Lung microvascular endothelial cell (primary cell): ENCODE measurements at places on chromosomes 13 and 19. TPM values are rescaled to one million over a fixed set of nuclear protein-coding genes. Genes with fewer than 3 reads are reported as not detected.

The ZNF415 gene
- 1.3 and 2.0 TPM in 2 replicates for total RNA-seq

The PEAK3 gene
- under 0.01 and 0.20 TPM in 2 replicates for total RNA-seq

- DNase-seq, result no peak
These were observed 28.0 kb upstream of the ZNF835 start for GRCh38 chr19:56699552-56699951.

GRCh38 chr19:496986-497385 is 700 bp downstream of the MADCAM1 start:
- DNase-seq, result no peak

DNA sequence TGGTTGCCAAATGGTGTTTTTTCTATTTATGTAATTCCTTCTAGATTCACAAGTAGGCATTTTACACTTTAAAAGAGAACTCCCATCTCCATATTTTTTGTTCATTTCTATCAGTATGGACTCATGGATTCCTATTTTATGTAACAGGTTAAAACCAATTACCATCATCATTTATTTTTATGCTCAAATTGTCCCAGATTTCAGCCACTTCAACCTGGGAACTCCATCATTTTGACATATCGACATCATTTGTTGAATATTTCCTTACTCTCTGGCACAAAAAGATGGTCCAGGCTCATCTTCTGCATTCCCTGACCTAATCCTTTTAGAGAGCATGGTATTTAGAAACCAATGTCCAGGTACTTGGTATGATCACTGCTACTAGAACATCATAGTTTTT is 79.9 kb downstream of the VWA8 start:
- DNase-seq, result no peak

The PCDH20 gene
- total RNA-seq, result not detected in 2 replicates

DNA sequence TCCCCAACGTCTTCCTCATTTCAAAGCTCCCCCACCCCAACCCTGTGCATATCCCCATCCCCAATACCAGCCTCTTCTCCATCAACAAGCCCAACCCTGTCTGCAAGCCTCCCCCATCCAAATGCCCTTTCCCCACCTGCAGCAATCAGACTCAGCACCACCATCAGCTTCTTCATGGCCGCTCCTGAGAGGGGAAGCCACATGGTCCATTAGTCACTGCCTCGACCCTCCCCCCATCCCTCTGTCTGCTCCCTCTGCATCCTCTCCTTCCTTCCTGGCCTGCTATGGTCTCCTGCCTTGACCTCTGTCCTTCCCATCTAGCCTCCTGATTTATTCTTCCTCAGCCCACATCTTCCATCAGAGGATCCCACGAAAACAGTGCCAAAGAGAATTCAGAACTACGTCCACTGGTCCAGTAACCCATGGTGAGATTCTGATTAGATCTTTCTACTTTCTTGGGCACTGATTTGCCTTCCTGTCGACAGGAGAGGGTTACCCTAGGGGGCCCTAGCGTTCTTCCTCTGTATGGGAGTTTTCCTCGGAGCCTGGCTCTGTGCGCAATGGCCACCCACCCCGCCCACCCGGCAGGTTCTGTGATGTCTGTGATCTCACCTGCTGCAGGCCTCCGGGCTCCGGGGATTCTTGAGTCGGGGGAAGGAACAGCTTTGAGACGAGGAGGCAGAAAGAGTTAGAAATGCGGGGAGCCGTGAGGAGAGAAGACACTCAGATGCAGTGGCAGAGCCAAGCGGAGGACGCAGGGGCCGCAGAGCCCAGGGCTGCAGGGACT is 1.3 kb downstream of the KLK6 start:
- no peak for DNase-seq

DNA sequence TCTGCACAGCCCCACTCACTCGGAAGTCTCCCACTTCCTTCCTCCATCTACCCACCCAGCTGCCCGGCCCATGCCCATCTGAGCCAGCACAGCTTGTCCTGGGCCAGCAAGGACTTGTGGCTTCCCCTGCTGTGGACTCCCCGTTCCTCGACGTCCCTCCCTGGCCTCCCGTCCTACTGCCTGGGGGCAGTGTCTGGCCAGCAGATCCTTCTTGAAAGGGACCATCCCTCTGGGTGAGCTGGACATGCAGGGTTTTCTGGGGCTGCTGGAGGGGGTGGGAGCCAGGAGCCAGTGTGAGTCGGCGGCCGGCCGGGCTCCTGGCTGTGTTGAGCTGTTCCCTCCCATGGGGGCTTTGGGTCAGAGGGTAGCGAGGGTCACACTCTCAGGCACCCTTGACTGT is 26.7 kb downstream of the CRTC1 start:
- no peak for DNase-seq

- no peak for DNase-seq
These were observed 4.2 kb upstream of the ICAM1 start for GRCh38 chr19:10266706-10267105.

DNA sequence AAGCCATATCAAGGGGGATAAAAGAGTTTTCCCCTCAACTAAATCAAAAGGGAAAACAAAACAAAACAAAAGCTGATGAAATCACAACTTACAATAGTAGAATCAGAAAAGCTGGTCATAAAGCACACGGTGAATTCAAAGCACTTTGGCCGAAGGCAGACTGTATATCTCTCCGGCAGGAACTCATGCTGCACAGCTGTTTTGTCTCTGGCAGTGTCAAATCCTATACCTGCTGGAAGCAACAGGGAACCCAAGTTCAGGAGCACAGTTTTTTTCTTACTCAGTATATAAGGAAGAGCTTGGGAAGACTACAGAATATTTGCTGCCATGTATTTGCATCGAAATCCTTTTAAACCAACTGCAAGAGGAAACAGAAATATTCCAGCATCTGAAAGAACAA is 213.7 kb downstream of the RFC3 start:
- no peak for DNase-seq

DNA sequence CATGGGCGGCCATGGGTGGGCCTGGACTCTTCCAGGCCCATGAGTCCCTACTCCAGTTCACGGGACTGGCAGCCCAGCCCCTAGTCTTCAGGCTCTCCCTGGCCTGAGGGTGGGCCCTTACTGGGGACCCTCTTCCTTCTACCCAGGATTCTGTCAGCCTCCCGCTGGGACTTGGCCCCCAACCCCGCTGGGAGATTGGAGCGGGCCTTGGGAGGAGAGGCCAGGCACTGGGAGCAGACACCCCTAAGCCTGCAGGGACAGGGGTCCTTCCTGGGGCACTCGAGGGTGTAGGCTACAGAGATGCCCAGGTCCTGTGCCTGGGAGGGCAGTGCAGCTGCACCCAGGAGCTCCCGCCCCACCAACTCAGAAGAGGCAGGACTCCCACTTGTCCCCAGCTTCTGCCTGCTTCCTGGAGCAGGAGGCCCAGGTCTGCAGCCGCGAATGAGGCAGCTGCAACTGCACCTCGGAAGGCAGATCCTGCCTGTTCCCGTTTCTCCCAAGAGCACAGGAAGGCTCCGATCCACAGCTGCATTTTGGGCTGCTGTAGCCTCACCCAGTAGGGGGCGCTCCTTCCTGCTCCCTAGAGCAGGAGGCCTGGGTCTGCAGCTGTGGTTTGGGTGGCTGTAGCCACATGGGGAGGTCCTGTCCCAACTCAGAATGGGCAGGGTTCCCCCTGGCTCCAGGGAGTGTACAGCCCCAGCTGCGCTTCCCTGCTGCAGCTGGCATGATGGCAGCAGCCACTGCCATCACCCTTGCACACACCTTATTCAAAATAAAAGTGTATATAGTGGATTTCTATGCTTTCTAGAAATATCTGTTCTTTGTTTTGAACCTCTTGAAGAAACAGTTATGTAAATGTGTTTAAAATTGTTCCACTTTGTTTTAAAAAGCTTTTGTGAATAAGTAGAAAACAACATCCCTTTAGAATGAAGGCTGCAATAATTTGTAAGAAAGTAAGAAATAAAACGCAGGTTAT is 46.8 kb downstream of the TEX26 start:
- peak; percentile 53 for DNase-seq

The ENOX1 gene
- total RNA-seq, result under 0.01 and 1.7 TPM in 2 replicates

The RINL gene
- total RNA-seq, result 6.1 and 11.7 TPM in 2 replicates

The EFNA2 gene
- total RNA-seq, result under 0.01 TPM in 1 of 2 replicates, not detected in the other

- no peak for DNase-seq
These were observed 985 bp upstream of the KCNK6 start for GRCh38 chr19:38318660-38319059.

DNA sequence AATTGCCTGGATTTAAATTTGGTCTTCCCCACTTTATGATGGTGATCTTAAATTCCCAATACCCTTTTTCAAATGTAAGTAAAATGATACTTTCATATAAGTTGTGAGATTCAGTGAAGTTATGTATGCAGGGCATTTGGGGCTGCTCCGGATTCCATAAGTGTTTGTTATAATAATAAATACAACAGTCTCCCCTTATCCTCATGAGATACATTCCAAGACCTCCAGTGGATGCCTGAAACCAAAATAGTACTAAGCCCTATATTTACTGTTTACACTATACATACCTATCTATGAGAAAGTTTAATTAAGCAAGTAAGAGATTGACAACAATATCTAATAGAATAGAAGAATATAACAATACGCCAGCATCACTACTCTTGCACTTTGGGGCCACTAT is 2237.8 kb downstream of the PCDH9 start:
- DNase-seq, result no peak

DNA sequence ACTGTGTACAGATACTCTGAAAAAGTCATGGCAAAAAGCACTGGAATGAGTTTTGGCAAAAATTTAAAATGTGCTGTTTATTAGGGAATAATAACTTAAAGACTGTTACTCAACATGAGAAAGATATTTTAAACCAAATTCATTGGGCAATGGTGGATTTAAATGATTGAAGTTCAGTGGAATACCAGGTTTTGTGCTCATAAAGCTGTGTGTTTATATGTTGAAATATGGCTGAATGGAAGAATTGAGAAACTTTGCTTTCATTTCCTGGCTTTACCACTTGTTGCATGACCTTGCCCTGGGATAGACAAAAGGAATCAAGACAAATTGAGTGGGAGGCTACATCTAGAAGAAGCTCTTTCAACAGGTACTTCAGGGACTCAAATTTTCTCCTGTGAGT is 246.4 kb downstream of the GPC5 start:
- DNase-seq, result no peak

The ZNF675 gene
- total RNA-seq, result 4.8 and 9.5 TPM in 2 replicates

GRCh38 chr19:18464646-18465045 is 26.7 kb upstream of the ISYNA1 start:
- peak; percentile 91 for DNase-seq

The TMEM59L gene
- not detected in 2 replicates for total RNA-seq

DNA sequence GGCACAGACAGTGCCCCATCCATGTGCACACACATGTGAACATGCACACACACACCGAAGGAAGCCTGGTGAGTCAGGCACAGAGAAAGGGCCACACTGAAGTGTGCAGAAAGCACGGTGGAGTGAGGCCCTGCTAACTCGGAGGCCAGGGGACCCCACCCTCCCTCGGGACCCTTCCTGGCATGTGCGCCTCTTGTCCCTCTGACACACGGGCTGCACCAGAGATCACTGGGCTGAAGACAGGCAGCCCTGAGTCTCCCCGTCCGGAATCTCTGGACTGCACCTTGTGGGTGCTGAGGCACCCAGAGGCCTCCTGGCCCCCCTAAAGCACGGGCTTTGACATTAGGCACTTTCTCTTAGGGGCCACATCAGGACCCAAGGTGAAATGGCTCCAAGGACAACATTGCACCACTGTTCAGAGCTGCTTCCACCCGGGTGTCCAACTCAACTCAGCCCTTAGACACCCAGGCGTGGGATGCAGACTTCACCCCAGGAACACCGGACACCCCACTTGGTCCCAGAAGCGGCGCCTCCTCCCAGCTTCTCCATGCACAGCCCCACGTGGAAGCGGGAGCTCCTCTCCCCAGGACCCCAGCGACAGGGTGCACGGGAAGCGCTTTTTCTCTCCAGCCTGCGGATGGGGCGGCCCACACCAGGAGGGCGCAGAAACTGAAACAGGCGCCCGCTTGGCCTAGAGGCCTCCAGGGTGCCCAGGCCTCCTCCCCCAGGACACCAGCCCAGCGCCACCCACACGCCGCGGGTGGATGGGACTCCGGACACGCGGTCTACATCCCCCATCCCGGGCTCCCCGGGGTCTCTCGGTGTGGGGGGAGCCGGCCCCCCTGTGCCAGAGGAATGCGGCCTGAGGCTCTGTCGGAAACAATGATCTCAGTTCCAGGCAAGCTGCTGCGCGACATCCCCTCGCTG is 90.2 kb downstream of the SPACA7 start:
- DNase-seq, result no peak

The SLC6A16 gene
- 0.20 and 0.22 TPM in 2 replicates for total RNA-seq

DNA sequence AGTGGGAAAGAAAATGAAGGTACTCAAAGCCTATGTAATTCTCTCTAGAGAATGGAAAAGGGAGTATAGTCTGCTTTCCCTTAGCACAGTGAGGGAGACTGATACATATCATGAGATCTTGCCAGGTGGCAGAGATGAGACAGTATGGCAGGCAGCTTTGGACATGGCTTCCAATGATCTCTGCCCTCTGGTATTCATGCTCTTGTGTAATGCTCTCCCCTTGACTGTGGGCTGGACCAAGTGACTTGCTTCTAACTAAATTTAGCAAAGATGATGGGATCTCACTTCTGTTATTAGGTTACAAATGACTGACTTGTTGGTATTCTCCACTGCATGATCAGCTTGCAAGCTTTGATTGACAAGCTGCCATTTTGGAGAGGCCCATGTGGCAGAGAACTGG is 10.2 kb downstream of the ZNF132 start:
- DNase-seq, result no peak

- no peak for DNase-seq
These were observed 1.6 kb downstream of the C19orf44 start for GRCh38 chr19:16497837-16498236.
